Right ventricle myocardium superior (tissue), 1 donor: ENCODE measurements at places on chromosomes 6 and 20. TPM values are rescaled to one million over a fixed set of nuclear protein-coding genes. Genes with fewer than 3 reads are reported as not detected.

Gene DDO
- total RNA-seq = 31.1 TPM

DNA sequence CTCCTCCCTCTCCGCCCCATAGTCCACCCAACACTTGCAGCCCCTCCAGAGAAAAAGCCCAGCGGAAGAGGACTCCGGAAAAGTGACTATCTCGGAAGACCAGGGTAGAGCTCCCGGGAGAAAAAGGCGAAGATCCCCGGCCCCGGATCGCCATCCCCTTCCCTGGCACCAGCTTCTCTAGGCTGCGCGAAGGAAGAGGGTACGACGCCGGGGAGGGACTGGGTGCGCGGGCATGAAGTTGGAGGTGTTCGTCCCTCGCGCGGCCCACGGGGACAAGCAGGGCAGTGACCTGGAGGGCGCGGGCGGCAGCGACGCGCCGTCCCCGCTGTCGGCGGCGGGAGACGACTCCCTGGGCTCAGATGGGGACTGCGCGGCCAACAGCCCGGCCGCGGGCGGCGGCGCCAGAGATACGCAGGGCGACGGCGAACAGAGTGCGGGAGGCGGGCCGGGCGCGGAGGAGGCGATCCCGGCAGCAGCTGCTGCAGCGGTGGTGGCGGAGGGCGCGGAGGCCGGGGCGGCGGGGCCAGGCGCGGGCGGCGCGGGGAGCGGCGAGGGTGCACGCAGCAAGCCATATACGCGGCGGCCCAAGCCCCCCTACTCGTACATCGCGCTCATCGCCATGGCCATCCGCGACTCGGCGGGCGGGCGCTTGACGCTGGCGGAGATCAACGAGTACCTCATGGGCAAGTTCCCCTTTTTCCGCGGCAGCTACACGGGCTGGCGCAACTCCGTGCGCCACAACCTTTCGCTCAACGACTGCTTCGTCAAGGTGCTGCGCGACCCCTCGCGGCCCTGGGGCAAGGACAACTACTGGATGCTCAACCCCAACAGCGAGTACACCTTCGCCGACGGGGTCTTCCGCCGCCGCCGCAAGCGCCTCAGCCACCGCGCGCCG, 822 bp downstream of the FOXQ1 start:
- DNase-seq = no peak

- DNase-seq = no peak
These were observed 25.0 kb downstream of the KCNB1 start for GRCh38 chr20:49457444-49457843.

DNA sequence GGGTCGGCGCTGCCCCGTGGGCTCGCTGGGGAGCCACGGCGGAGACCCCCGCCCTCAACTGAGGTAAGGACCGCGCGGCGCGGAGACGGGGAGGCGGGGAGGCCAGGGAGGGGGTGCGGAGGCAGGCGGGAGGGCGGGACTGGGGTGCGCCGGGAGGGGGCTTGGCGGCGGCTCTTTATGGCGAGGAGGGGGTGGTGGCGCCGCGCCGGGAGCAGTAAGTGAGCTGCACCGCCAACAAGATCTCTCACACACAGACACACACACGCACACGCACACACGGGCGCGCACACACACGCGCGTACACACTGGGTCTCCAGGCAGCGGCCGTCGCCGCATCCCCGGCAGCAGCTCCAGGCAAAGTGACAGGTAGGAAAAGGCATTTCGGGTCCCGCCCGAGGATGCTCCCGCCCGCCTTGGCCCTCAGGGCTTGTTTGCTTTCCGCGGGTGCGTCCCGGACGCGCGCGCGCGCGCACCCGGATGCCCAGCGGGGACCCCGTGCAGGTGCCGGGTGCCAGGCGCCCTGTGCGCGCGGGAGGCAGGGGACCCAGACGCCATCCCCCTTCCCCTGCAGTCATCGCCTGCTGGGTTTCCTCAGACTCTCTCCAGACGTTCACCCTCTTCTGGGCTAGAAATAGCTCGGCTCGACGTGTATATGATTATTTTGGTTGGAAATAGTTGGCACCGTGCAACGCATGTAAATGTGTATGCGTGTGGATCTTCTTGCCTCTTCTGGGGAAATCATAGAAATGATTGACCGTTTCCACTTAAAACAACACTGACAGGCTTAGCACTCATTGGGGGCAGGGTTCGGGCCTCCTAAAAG, at the start of gene PLCB4:
TSS of gene PLCB4 (plus strand) at position 247 of the 823 bp plus-strand sequence. CDS start 238,728 bp downstream, outside the sequence.
- DNase-seq = peak; percentile 72

- no peak for DNase-seq
These were observed 87.0 kb upstream of the BMP2 start for GRCh38 chr20:6680441-6680840.

DNA sequence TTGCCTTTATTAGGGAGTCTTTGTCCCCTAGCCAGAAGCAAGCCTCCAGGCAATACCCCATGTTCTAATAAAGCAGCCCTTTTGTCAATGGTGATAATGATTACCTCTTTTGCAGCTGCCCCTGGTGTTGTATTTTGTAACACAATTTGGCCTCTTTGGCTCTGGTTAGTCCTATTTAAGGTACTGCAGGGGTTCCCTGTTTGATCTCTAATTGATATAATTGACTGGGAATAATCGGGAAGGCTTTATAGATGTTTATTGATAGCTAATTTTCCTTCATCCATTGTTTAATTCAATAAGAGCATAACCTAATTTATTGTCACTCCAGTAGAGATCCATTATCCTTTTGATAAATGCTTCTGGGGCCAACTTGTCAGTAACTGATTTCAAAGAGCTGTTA, 537.2 kb downstream of the PKHD1 start:
- DNase-seq = no peak

Gene PRSS35
- not detected for total RNA-seq

DNA sequence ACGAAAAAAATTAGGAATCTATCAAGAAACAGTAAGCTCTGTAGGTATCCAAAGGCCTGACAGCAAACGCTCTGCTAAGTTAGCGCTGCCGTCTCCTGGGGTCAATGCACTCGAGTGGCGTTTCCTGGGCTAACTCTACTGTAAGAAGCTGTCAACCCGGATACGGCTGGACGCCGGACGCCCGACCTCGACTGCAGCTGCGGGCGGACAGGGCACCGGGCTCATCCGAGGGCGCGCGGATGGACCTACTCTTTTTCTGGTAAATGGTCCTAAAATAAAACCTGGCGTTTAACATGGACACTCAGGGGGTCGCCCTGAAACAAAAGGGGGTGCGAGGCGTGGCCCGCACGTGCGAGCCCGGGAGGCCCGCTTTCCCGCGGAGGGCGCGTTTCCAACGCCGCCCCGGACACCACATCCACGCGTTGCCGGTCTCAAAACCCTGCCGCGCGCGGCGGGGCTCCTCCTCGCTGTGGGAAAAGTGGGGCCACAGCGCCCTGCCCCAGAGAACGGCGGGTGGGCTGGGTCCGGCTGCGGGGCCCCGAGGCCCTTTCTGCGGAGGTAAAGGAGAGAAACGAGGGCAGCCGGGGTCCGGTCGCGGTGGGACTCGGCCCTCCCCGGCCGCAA, 537 bp downstream of the TCP1 start:
- DNase-seq = peak; percentile 55

DNA sequence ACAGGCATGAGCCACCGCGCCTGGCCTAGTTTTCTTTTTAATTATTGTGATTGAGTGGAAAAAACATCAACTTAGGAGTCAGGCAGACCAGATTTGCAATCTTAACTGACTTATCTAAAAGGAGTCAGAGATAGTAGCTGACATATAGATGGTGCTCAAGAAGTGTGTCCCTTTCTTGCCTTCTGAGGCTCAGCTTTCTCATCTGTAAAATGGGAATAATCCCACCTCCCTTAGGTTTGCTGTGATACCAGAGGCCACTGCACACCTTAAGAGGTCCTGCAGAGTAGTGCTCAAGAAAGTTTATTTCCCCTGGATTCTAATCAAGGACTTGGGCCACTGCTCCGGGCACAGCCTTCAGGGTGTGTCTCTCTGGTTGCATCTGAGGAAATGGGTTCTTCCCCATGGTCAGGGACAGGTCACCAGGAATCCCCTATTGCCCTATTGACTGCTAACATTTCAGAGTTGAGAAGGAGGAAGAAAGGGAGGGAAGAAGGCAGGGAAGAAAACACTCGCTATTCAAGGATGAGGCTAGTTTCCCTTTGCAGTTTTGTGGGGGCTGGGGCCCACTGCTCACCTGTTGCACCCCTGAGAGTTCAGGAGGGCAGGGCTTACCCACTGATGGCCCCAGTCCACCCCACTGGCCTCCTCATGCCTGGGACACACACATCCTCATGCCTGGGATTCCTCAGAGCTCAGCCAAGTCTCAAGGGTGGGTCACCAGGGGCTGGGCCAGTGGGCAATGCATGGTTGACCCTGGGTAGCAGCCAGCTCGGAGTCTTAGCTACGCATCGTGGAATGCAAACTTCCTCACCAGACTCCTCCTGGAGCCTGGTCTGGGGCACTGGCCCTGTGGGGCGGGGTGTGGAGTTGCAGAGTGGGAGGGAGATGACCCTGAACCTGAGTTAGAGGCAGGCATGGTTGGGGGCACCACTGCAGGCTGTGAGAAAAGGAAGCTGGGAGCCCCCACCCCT, 21.2 kb downstream of the C6orf132 start:
- DNase-seq = no peak

- peak; percentile 53 for DNase-seq
These were observed 1.3 kb upstream of the NNAT start for GRCh38 chr20:37519508-37520418.

Gene RAET1G
- not detected for total RNA-seq

GRCh38 chr6:158863646-158864045, 44.5 kb upstream of the EZR start:
- DNase-seq = no peak

Gene NKAIN2
- 0.22 TPM for total RNA-seq

Gene CSNK2B
- 95.1 TPM for total RNA-seq

Gene OLIG3
- not detected for total RNA-seq

GRCh38 chr6:124768224-124768623, 194.0 kb upstream of the RNF217 start:
- no peak for DNase-seq

Gene SLC26A8
- not detected for total RNA-seq

DNA sequence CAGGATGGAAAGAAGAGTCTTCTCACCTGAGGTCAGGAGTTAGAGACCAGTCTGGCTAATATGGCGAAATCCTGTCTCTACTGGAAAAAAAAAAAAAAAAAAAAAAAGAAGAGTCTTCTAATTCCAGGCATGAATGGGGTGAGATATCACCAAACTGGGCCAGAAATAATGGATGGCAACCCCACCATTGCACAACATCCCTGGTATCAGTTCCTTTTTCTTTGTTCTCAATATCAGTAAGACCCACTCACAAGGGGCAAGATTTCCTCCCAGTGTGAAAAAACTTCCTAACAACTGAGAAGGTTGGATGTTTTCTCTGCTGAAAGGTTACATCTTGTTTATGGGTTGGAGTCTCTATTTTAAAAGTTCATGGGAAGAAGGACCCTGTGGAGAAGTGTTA, 23.6 kb upstream of the NR2E1 start:
- DNase-seq = no peak

- no peak for DNase-seq
These were observed 17.8 kb upstream of the ASF1A start for GRCh38 chr6:118876198-118876597.

- no peak for DNase-seq
These were observed 356.7 kb upstream of the JARID2 start for GRCh38 chr6:14889188-14889587.

Gene CBLN4
- not detected for total RNA-seq

DNA sequence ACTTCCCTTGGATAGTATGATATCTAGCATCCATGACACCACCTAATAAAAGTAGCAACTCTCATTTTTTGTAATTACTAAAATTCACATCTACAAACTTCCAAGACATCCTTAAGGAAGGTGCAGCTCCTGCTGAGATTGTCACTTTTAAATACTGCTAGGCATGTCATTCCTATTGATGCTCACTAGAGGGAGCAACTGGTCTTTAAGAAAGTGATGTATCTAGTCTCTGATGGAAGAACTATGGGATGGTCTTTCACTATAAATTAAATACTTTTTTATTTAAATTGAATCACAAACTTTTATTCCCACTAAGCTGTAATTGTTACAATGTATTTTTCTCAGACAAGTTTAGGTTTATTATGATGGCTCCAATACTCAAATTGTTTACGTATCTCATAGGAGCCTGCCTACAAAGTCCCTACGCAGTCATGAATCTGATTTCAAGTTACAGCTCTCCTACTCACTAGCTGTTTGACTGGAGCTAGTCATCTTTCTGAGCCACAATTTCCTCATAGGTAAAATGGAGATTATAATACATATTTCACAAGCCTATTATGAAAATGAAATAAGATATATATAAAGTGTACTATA, 8.1 kb upstream of the TSPYL1 start:
- DNase-seq = no peak

Gene SLC25A27
- total RNA-seq = 11.7 TPM

- no peak for DNase-seq
These were observed 111.2 kb upstream of the SAMD5 start for GRCh38 chr6:147397306-147397705.

DNA sequence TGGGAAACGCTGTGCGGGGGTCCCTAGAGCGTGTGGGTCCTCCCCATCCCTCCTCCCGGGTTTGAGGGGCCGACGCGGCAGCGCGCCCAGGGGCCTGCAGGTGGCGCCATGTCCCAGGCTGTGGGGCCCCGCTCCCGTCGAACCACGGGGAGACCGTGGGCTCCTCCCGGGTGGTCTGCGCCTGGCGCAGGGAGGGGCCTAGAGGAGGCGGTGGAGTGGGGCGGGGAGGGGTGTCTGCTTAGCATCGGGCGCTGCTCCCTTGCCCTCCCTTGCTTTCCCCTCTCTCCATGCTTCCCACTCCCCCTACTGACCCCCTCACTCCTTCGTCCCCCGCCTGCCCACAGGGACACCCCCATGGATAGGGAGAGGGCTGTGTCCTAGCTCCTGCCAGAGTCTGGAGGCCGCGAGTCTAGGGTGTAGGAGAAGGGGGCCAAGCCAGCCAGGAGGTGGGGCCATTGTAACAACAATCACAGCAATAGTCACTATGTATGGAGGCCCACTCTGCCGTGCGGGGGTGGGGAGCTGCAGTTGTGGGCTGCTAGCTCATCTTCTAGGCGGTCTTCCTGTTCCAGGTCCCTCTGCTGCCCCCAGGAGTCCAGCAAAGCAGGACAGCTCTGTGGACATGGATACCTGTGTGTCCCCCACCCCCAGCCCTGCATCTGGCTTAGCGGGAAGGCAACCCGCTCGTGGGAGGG, 51.7 kb downstream of the CHMP4B start:
- peak; percentile 61 for DNase-seq
